ENCODE measurements at places on chromosomes 1 and 21. TPM values are rescaled to one million over a fixed set of nuclear protein-coding genes. Genes with fewer than 3 reads are reported as not detected.

GRCh38 chr1:207711285-207711684 lies 40.6 kb upstream of the CD46 start:
- H3K4me3 ChIP-seq, result no peak overlapping the region
- ATAC-seq, result no peak
- H3K27me3 ChIP-seq, result no peaks in the 10 kb centered on the region

DNA sequence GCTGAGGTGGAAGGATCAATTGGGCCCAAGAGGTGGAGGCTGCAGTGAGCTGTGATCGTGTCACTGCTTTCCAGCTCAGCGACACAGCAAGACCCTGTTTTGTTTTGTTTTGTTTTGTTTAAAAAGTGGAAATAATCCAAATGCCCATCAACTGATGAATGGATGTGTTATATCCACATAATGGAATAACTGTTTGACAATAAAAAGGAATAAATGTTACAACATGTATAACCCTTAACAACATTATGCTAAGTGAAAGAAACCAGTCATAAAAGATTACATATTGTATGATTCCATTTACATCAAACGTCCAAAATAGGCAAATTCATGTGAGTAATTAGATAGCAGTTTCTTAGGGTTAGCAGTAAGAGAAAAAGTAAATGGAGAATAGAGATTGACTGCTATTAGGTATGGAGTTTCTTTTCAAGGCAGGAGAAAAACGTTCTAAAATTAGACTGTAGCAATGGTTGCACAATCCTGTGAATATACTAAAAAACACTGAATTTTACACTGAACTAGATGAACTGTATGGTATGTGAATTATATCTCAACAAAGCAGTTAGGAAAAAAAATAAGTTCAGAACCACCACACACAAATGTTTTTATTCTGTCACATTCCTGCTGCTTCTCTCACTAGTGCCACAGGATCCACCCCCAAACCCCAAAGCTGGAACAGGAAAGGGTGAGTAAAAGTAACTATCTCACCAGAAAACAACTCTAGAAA lies 15.7 kb downstream of the FOXJ3 start:
- peak overlapping the region; percentile 97 for H3K27ac ChIP-seq
- peaks cover 82% of the 10 kb centered on the region for H3K4me1 ChIP-seq
- peak; percentile 82 for ATAC-seq
- peaks cover 9% of the 10 kb centered on the region for H3K36me3 ChIP-seq

DNA sequence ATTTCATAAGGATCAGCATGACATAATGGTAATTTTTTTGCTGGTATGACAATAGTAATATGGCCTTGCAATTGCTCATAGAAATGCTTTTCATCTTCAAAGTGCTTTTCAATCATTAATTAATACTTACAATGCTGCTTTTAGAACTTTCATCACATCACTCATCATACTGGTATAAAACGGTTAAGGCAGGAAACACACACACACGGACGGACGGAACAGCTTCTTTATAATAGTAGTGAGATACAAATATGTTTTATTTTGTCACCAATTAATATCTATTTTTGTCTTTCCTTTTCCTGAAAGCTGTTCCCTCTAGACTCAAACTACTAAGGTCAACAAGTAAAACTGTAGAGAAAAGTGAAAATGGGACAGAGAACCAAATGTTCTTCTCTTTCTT lies 353.9 kb upstream of the PKN2 start:
- no peaks in the 10 kb centered on the region for H3K4me1 ChIP-seq
- H3K36me3 ChIP-seq, result no peaks in the 10 kb centered on the region
- H3K4me3 ChIP-seq, result no peak overlapping the region
- H3K27ac ChIP-seq, result no peak overlapping the region
- H3K27me3 ChIP-seq, result no peaks in the 10 kb centered on the region
- no peak for ATAC-seq

SYPL2 gene
- total RNA-seq, result not detected

ABCG1 gene
- 8.2 TPM for total RNA-seq

C1orf53 gene
- 0.50 TPM for total RNA-seq

GRCh38 chr1:165423136-165423535 lies 21.8 kb downstream of the RXRG start:
- ATAC-seq, result no peak
- H3K27me3 ChIP-seq, result peaks cover 3% of the 10 kb centered on the region
- peaks cover 14% of the 10 kb centered on the region for H3K4me1 ChIP-seq
- H3K27ac ChIP-seq, result no peak overlapping the region

DNA sequence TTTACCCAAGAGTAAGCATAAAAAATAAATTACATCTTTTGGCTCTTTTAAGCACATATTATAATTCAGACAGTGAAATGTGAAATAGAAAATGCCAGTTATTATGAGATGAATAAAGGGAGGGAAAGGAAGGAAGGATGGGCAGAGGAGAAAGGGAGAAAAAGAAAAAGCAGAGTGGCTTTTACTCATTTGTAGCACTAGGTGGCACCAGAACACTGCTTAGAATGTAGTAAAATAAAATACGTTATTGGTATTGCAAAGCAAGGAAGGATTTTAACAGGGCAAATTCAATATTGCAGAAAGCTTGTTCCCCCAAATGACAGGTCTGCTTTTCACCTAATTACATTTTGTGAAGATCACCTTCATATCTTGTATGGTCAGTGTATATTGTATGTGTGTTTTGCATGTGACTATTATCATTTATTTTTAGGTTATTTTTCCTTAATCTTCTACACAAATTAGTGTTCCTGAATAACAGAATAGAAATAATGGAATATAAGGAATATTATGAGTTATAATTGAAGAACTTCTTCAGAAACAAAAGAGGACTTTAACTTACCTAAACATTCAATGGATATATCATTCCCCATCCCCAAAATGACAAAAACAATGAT lies 9.1 kb upstream of the PCNX2 start:
- no peaks in the 10 kb centered on the region for H3K4me1 ChIP-seq
- no peaks in the 10 kb centered on the region for H3K36me3 ChIP-seq
- H3K4me3 ChIP-seq, result no peak overlapping the region
- H3K27me3 ChIP-seq, result peaks cover 9% of the 10 kb centered on the region
- no peak for ATAC-seq

LENEP gene
- total RNA-seq, result 0.97 TPM

GRCh38 chr1:34266127-34266951 lies 89.6 kb downstream of the C1orf94 start:
- ATAC-seq, result no peak
- no peaks in the 10 kb centered on the region for H3K4me1 ChIP-seq
- no peak overlapping the region for H3K4me3 ChIP-seq
- no peak overlapping the region for H3K27ac ChIP-seq
- H3K27me3 ChIP-seq, result peaks cover 24% of the 10 kb centered on the region
- no peaks in the 10 kb centered on the region for H3K36me3 ChIP-seq

AADACL4 gene
- not detected for total RNA-seq

NBPF6 gene
- total RNA-seq, result not detected

METTL25B gene
- 51.6 TPM for total RNA-seq

OR2L13 gene
- total RNA-seq, result not detected
